Astrocyte (in vitro differentiated cells and primary cell): ENCODE measurements at places on chromosomes 4 and X.

DNA sequence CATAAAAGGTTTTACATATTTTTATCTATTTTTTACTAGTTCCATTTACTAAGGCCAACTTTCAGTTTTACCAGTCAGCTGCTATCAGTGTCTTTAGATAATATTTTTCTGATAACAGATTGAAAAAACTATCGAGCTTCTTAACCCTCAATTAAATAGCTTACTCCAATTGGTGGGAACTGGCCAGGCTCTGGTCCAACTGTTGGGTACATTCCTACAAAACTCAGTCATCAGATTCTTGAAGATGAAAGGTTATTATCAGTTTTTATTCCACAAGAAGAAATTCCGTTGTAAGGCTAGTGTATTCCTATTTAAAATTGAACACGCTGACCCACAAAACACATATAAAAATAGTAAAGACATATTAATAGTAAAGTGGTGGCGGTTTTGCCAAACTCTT is 346.2 kb downstream of the MAPK10 start:
- H3K4me1 ChIP-seq = peaks cover 16% of the 10 kb centered on the region
- DNase-seq = peak; percentile 76
- no peak overlapping the region for H3K4me3 ChIP-seq
- no peaks in the 10 kb centered on the region for H3K36me3 ChIP-seq
- peaks cover 7% of the 10 kb centered on the region for H3K27me3 ChIP-seq
- no peak overlapping the region for H3K27ac ChIP-seq

GRCh38 chrX:8237718-8238117 is 66.7 kb upstream of the VCX2 start:
- H3K36me3 ChIP-seq = no peaks in the 10 kb centered on the region
- no peaks in the 10 kb centered on the region for H3K4me1 ChIP-seq
- no peak overlapping the region for H3K27ac ChIP-seq
- H3K4me3 ChIP-seq = no peak overlapping the region
- no peaks in the 10 kb centered on the region for H3K27me3 ChIP-seq

DNA sequence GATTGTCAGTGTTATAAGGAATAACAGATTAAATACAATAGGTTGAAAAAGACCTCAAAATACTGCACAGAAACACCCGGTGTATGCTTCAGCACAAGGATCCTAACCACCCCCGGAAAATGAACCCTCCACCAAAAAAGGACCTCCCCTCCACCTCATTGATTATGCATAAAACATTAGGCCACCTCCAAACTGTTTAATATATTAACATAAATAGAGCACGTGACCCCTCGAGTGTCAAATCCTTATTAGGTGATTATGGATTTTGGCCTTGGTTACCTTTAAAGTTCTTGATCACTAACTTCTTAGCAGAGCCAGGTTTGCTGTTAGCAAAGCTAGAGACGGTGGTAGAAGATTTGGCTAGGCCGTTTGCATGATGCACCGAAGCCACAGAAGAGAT is 958 bp downstream of the CUL4B start:
- H3K27ac ChIP-seq = peak overlapping the region; percentile 95
- no peak for DNase-seq
- H3K27me3 ChIP-seq = no peaks in the 10 kb centered on the region

DNA sequence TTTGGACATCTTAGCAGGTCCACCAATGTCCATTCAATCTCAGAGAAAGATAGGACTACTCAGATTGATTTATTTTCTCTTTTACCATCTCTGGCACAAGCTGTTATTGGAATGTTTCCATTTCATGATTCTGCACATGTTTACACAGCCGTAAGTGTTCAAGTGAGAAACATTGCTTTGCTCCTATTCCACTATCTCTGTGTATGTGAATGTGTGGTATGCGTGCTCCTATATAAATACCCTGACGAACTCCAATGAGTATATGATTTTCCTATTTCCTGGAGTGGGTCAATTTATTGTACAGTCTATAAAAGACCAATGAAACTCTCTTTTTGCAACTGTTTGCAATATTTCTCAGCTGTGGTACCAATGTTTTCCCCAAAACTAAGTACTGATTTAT is 221.0 kb upstream of the GALNT7 start:
- H3K27ac ChIP-seq = no peak overlapping the region
- no peak overlapping the region for H3K4me3 ChIP-seq
- no peaks in the 10 kb centered on the region for H3K36me3 ChIP-seq
- no peaks in the 10 kb centered on the region for H3K4me1 ChIP-seq
- H3K27me3 ChIP-seq = peaks cover 3% of the 10 kb centered on the region
- no peak for DNase-seq

DNA sequence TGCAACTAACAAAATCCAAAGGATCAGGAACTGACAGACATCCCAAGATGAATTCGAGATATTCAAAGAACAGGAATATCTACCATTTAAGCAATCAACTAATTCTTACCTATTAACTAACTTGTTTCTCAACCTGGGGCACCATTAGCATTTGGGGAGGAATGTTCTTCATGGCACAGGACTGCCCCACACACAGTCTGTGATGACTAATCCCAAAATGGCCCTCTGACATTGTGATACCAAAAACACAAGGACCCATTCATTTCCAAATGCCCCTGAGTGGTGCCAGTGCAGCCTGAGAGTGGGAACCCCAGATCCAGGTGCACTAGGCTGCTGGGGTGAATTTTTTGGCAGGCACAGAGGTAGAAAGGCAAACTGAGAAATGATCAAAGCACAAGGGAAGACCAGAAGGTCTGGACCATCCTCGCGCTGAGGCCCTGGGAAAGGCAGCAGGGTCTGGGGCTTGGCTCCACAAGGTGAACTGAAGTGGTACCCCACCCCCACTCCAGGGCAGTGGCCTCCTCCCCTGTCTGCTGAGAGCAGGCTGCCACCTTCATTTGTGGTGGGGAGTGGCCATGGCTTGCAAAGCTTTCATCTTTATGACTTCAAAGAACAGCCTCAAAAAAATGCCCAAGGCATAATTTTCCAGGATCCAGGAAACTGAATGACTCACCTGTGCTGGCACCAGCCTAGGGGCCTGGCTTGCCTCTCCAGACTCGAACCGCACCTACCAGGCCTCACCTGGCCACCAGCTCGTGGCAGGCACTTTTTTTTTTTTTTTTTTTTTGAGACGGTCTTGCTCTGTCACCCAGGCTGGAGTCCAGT is 122.4 kb downstream of the BCOR start:
- H3K27me3 ChIP-seq = no peaks in the 10 kb centered on the region
- no peak for DNase-seq
- peaks cover 13% of the 10 kb centered on the region for H3K4me1 ChIP-seq

- DNase-seq = no peak
- H3K4me3 ChIP-seq = no peak overlapping the region
- H3K36me3 ChIP-seq = no peaks in the 10 kb centered on the region
Observed at GRCh38 chr4:26931451-26931850, 70.8 kb downstream of the STIM2 start.

GRCh38 chr4:73663576-73663975 is 43.3 kb upstream of the RASSF6 start:
- no peak overlapping the region for H3K4me3 ChIP-seq
- peaks cover 15% of the 10 kb centered on the region for H3K4me1 ChIP-seq
- H3K27ac ChIP-seq = no peak overlapping the region
- no peak for DNase-seq
- H3K27me3 ChIP-seq = no peaks in the 10 kb centered on the region
- H3K36me3 ChIP-seq = no peaks in the 10 kb centered on the region

DNA sequence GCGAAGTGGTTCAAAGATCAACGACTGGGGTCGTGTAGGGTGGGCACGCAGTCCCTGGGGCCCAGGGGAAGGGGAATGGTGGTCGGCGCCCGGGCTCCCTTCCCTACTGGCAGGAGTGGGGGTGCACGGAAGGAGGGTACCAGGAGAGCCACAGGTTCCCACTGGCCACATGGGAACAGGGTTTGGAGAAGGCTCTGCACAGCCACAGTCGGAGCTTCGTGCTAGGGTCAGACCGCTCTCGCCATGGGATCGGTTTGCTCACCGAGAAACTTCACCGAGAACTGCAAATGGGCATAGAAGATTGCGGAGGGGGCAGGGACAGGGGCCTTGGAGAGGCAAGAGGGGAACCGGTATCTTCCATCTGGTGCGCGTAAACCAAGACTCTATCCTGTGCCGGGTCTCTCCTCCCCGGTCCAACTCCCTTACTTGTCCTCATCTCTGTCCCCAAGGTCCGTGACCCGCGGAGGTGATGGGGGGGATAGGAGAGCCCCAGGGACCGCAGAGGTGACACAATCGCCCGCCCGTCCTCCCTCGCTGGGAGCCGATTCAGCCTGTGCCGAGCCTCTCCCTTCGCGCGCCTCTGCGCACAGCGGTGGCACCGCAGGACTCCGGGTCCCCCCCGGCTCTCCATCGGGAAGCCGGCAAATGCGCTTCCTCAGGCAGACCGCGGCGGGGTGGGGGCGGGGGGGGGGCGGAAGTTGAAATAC is 1.0 kb downstream of the SCD5 start:
- H3K4me3 ChIP-seq = peak overlapping the region; percentile 68
- no peak overlapping the region for H3K27ac ChIP-seq
- peaks cover 25% of the 10 kb centered on the region for H3K4me1 ChIP-seq
- DNase-seq = peak; percentile 46
- no peaks in the 10 kb centered on the region for H3K36me3 ChIP-seq

DNA sequence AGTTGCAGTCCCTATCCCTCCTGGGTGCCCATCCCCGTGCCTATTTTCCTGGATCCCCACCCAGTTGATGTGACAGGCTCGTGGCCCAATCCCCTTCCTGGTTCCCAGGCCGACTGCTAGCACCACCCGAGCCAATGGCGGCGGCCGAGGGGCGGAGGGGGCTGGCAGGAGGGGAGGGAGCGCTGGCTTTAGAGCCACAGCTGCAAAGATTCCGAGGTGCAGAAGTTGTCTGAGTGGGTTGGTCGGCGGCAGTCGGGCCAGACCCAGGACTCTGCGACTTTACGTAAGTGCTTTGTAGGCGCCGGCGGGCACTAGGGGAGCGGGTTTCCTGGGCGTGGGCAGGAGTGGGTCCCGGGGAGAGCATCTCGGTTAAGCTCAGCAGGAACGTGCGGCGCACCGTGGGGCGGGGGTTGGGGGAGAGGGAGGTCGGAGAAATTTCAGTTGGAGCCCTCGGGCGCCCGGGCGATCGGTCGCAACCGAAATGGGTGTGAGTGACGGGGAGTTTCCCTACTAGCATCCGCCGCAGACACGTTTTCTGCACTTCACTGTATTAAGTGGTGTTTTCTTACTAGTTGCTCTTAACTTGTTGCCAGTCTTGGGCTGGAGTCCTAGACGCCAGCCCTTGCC is at the start of gene PLS3:
PLS3 (plus strand) TSS at position 197 of the 627 bp plus-strand sequence. CDS start 49,077 bp downstream, outside the sequence.
- peak; percentile 83 for DNase-seq
- no peaks in the 10 kb centered on the region for H3K36me3 ChIP-seq
- H3K4me1 ChIP-seq = peaks cover 30% of the 10 kb centered on the region
- H3K4me3 ChIP-seq = peak within 1 kb of the TSS; percentile 86
- H3K27me3 ChIP-seq = no peaks in the 10 kb centered on the region
- H3K27ac ChIP-seq = peak within 1 kb of the TSS; percentile 87

DNA sequence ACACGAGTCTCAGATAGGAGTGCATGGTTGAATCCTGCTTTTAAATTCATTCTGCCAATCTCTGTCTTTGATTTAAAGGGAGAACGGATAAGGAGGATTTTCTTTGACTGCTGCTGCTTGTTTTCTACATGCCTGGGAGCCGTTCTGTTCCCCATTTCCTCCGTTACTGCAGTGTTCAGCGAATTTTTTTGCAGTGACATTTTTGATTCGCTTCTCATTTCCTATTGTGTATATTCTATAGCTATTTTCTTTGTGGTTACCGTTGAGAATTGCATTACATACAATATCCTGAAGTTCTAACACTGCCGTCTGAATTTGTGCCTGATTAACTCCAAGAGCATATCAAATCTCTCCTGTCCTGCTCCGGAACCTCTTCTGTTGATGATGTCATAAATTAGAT is 14.8 kb upstream of the MAEA start:
- H3K27ac ChIP-seq = no peak overlapping the region
- no peaks in the 10 kb centered on the region for H3K4me1 ChIP-seq
- no peaks in the 10 kb centered on the region for H3K27me3 ChIP-seq
- no peak overlapping the region for H3K4me3 ChIP-seq
- no peaks in the 10 kb centered on the region for H3K36me3 ChIP-seq
- DNase-seq = no peak

GRCh38 chrX:102765809-102766208 is 45.3 kb downstream of the GPRASP3 start:
- H3K4me3 ChIP-seq = no peak overlapping the region
- no peaks in the 10 kb centered on the region for H3K36me3 ChIP-seq
- peak; percentile 35 for DNase-seq
- H3K4me1 ChIP-seq = peaks cover 13% of the 10 kb centered on the region
- H3K27me3 ChIP-seq = no peaks in the 10 kb centered on the region
- H3K27ac ChIP-seq = no peak overlapping the region

DNA sequence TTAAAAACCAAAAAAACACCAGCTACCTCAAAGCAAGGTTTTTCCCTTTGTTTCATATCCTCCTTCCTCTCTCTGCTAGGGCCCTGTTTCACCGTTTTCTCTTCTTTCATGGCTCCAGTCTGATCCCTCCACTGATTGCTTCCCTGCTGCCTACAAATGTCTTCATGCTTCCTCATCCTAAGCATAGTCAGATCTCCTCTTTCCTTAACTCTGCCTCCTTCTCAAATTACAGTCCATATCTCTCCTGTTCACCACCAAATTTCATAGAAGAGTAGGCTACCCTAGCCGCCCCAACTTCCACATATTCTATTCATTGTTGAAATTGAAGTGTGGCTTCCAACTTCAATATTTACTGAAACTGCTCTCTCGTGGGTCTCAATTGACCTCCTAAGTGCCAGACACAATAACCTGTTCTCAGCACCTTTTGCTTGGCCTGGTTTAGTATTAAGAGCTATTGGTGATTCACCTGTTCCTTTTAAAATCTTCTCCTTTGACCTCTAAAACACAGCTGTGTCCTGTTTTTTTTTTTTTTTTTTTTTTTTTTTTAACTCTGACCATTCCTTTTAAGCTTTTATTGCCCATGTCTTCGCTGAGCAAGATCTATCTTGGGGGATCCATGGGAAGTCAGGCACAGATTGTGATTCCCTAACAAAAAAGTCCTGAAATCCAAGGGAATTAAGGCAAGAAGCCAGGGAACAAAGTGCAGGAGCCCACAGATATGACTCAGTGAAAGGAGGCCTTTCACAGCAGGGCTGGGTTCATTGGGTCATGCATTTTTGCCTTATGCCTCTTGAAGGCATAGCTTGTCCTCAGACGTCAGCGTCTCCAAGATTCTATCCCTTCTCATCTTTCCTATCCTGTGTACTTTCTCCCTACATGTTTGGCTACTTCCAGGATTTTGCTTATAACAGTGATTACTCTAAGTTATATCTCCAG is 85.4 kb downstream of the RPS3A start:
- peak; percentile 80 for DNase-seq
- H3K4me3 ChIP-seq = no peak overlapping the region
- peaks cover 6% of the 10 kb centered on the region for H3K4me1 ChIP-seq
- H3K27me3 ChIP-seq = no peaks in the 10 kb centered on the region
- H3K36me3 ChIP-seq = no peaks in the 10 kb centered on the region
